ENCODE measurements at places on chromosomes 13 and 19. TPM values are rescaled to one million over a fixed set of nuclear protein-coding genes. Genes with fewer than 3 reads are reported as not detected.

- H3K4me1 ChIP-seq = peaks cover 7% of the 10 kb centered on the region
- H3K36me3 ChIP-seq = no peaks in the 10 kb centered on the region
- no peak overlapping the region for H3K27ac ChIP-seq
- H3K4me3 ChIP-seq = no peak overlapping the region
- no peaks in the 10 kb centered on the region for H3K27me3 ChIP-seq
Observed at GRCh38 chr19:8252922-8253589, 43.9 kb downstream of the CERS4 start.

The CHERP gene
- 73.5 TPM for total RNA-seq

GRCh38 chr13:21069561-21070004 is 8.2 kb upstream of the LATS2 start:
- no peak for DNase-seq
- no peaks in the 10 kb centered on the region for H3K36me3 ChIP-seq
- H3K27me3 ChIP-seq = no peaks in the 10 kb centered on the region
- H3K27ac ChIP-seq = no peak overlapping the region
- peaks cover 4% of the 10 kb centered on the region for H3K4me1 ChIP-seq

DNA sequence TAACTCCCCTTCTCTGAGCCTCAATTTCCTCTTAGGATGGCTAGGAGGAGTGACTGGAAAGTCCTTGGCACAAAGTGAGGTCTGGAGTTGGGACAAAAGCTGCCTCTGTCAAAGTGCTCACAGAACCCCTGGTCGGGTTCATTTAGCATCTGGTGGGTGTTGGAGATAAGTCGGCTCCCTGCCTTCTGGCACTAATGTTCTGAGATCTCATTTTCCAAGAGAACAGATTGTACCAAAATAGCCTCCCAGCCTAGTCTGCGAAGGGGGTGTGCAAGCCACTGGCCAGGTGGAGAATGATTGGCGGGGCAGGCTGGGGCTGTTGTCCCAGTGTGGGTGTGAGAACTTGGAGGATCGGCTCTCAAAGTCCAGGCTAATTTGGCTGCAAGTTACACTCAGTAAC is 20.7 kb upstream of the NWD1 start:
- no peaks in the 10 kb centered on the region for H3K27me3 ChIP-seq
- H3K36me3 ChIP-seq = no peaks in the 10 kb centered on the region
- H3K4me3 ChIP-seq = no peak overlapping the region
- no peak overlapping the region for H3K27ac ChIP-seq
- DNase-seq = no peak
- no peaks in the 10 kb centered on the region for H3K4me1 ChIP-seq

The DMKN gene
- total RNA-seq = 1.4 TPM

- no peak overlapping the region for H3K27ac ChIP-seq
- no peaks in the 10 kb centered on the region for H3K27me3 ChIP-seq
- H3K4me1 ChIP-seq = no peaks in the 10 kb centered on the region
Observed at GRCh38 chr19:44532819-44533218, 3.3 kb upstream of the CEACAM20 start.

The PLK5 gene
- total RNA-seq = not detected

- no peak overlapping the region for H3K27ac ChIP-seq
- no peaks in the 10 kb centered on the region for H3K27me3 ChIP-seq
- no peaks in the 10 kb centered on the region for H3K36me3 ChIP-seq
- no peak overlapping the region for H3K4me3 ChIP-seq
- no peak for DNase-seq
Observed at GRCh38 chr13:78816592-78816991, 157.6 kb upstream of the OBI1 start.

The EML2 gene
- total RNA-seq = 76.7 TPM

The DPF1 gene
- not detected for total RNA-seq

The PTPRH gene
- total RNA-seq = not detected

GRCh38 chr13:29379281-29379680 is 216.2 kb downstream of the SLC7A1 start:
- no peak for DNase-seq
- no peak overlapping the region for H3K4me3 ChIP-seq
- no peaks in the 10 kb centered on the region for H3K36me3 ChIP-seq
- H3K27ac ChIP-seq = no peak overlapping the region

The SIGLEC8 gene
- total RNA-seq = not detected

The COG3 gene
- 59.8 TPM for total RNA-seq

DNA sequence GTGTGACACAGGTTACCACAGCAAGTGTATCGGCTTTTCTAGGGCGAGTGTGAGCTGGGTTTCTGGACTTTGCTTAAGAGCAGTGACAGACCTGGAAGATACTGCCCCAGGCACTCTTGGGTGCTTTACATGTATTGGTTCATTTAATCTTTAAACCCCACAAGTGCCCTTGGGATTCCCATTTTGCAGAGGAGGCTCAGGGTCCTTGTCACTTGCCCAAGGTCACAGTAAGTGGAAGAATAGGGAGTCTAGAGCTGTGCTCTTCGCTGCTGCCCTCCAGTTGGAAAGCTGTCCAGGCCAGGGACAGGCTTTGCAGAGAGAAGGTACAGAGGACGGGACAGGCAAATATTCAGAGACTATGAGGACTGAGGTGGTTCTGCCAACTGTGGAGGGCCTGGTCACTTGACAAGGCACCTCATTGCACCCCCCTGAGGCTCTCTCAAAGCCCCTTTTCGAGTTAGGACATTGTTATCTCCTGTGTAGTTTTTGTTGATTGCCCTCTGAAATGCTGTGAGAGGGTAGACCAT is 42.4 kb downstream of the BBC3 start:
- no peak overlapping the region for H3K4me3 ChIP-seq
- DNase-seq = no peak
- no peaks in the 10 kb centered on the region for H3K27me3 ChIP-seq
- H3K27ac ChIP-seq = no peak overlapping the region
- no peaks in the 10 kb centered on the region for H3K36me3 ChIP-seq
- H3K4me1 ChIP-seq = peaks cover 83% of the 10 kb centered on the region

Measured in CD4-positive, alpha-beta memory T cell (primary cell).